Ascending aorta (tissue), 2 donors: ENCODE measurements at places on chromosomes 4 and X.
A peak's percentile ranks its signal among the peaks of the same experiment; 100 is the strongest.

- no peaks in the 10 kb centered on the region for H3K27me3 ChIP-seq
- no peak for DNase-seq
- no peaks in the 10 kb centered on the region for H3K36me3 ChIP-seq
- no peak overlapping the region for H3K27ac ChIP-seq
Observed at GRCh38 chrX:151711787-151712186, 4.0 kb upstream of the FATE1 start.

DNA sequence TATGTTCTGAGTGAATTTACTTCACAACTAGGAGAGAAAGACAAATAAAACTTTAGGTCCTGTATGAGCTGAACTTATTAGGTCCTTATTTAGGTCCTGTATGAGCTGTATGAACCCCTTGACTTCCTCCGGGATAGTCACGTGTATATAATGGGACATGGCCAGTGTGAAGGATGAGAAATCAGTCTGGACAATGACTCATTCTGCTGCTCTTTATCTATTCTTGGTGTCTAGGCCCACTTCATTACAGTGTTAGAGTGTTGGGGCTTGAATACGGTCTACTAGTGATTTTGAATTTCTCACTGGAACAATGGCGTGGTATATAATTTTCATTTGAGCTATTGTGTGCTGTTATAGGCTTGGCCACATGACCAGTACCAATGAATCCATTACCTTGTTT, 21.9 kb downstream of the STK26 start:
- DNase-seq = no peak
- no peaks in the 10 kb centered on the region for H3K36me3 ChIP-seq
- H3K27me3 ChIP-seq = no peaks in the 10 kb centered on the region
- no peak overlapping the region for H3K27ac ChIP-seq
- H3K4me1 ChIP-seq = no peaks in the 10 kb centered on the region

DNA sequence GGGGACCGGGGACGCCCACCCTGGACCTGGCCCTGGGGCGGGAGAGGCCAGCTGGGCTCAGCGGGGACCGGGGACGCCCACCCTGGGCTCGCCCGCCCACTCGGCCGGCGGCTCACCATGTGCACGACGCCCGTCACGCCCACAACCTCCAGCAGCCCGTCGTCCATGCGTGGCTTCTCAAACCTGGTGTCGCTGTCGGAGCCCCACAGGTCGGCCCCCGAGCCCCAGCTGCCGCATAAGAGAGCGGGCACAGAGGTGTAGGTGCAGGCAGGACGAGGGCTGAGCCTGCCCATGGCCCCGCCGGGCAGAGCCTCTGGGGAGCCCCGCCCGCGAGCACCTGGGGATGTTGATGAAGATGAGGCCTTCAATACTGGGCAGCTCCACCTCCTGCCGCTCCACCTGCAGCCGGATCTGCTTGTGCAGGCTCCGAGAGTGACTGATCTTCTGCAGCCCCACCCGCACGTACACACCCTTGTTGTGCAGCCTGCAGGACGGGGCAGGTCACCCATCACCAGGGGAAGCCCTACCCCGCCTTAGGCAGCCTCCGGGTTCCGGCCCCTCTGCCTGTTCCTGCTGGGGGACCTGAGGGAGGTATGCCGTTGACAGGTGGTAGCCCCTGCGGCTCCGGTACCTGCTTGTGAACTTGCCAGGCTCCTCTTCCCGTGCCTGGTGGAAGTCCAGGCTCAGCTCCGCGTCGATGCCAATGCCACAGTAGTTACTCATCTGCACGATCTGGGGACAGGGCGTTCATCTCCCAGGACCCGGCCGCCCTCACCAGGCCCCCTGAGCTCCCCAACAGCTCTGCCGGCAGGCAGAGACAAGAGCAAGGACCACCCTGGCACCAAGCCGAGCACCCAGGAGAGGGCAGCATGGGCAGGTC, 11.8 kb downstream of the DGKQ start:
- peaks cover 40% of the 10 kb centered on the region for H3K36me3 ChIP-seq
- no peaks in the 10 kb centered on the region for H3K4me1 ChIP-seq
- no peak overlapping the region for H3K27ac ChIP-seq
- H3K27me3 ChIP-seq = no peaks in the 10 kb centered on the region

DNA sequence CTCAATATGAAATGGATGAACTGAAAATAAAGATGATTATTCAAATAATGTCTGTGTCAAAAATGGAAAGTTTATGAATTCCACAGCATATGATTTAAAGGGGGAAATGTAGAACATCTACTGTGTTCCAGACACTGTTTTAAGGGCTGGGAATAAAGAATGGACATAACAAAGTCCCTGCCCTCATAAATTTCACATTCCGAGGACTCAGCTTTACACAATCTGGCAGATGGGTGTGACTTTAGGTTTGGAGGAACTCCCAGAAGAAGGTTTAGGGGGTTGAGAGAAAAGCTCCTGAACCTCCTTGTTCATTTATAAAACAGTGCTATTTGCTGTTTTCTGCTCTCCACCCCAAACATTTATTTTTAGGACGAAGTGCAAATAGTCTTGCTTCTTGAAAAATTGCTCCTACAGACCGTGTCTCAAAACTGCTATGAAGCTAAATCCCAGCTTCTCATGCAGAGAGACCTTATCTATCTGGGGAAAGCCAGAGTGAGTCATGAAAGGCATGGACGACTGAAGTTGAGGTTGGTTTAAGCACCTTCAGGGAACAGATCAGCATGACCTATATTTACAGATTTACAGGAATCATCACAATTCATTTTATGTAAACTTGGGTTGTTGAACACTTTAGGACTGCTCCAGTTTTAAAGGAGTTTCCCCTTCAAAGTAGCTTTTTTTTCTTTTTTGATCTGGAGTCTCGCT, 184.3 kb downstream of the HS6ST2 start:
- no peaks in the 10 kb centered on the region for H3K27me3 ChIP-seq
- no peaks in the 10 kb centered on the region for H3K36me3 ChIP-seq
- H3K27ac ChIP-seq = no peak overlapping the region
- H3K4me1 ChIP-seq = no peaks in the 10 kb centered on the region
- no peak for DNase-seq

- H3K4me1 ChIP-seq = no peaks in the 10 kb centered on the region
- no peaks in the 10 kb centered on the region for H3K27me3 ChIP-seq
- H3K36me3 ChIP-seq = no peaks in the 10 kb centered on the region
- H3K27ac ChIP-seq = peak overlapping the region; percentile 6
- H3K4me3 ChIP-seq = no peak overlapping the region
- no peak for DNase-seq
Observed at GRCh38 chrX:135543924-135544323, 23.5 kb downstream of the INTS6L start.

DNA sequence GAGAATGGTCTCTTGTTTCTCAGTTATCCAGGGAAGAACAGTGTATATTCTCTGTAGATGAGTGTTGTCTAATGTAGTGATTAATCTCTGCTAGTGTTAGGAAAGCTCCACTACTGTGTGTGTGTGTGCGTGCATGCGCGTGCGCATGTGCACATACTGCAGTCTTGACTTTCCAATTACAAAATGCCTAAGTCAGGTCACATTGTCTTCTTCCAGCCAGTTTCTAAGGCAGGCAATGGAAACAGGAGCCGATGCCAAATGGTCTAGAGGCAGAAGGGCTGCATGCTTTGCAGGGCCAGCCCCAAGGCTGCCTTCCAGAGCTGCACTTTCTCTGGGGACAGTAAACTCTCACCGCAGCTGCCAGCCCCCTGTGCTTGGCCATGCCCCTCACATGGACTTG, 30.5 kb upstream of the NAP1L5 start:
- H3K4me3 ChIP-seq = no peak overlapping the region
- DNase-seq = no peak
- peaks cover 29% of the 10 kb centered on the region for H3K36me3 ChIP-seq

- H3K27ac ChIP-seq = no peak overlapping the region
- H3K4me1 ChIP-seq = no peaks in the 10 kb centered on the region
- no peak for DNase-seq
- H3K4me3 ChIP-seq = no peak overlapping the region
- no peaks in the 10 kb centered on the region for H3K36me3 ChIP-seq
- H3K27me3 ChIP-seq = no peaks in the 10 kb centered on the region
Observed at GRCh38 chr4:157300701-157301100, 80.2 kb downstream of the GRIA2 start.

DNA sequence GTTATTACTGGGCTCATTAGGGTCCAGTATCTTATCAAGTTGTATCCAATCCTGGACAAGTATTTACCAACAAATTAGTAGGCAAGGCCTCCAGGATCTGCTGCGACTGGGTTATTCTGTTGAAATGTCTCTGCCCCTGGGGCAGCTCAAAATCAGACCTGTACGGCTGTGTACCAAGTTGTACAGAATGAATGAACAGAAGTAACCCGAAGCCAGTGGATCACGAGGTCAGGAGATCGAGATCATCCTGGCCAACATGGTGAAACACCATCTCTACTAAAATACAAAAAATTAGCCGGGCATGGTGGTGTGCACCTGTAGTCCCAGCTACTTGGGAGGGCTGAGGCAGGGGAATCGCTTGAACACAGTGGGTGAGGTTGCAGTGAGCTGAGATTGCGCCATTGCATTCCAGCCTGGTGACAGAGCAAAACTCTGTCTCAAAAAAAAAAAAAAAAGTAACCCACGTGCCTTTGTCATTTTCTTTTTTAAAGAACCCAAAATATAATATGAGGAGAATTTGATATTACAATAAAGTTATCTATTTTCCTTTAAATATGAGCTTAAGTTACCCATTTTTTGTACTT, 127.3 kb downstream of the CBR4 start:
- H3K36me3 ChIP-seq = peaks cover 13% of the 10 kb centered on the region
- H3K27ac ChIP-seq = peak overlapping the region; percentile 88
- DNase-seq = no peak
- H3K4me3 ChIP-seq = no peak overlapping the region
- H3K27me3 ChIP-seq = no peaks in the 10 kb centered on the region

- no peak overlapping the region for H3K4me3 ChIP-seq
- DNase-seq = no peak
- H3K36me3 ChIP-seq = no peaks in the 10 kb centered on the region
- no peaks in the 10 kb centered on the region for H3K4me1 ChIP-seq
- peak overlapping the region; percentile 7 for H3K27ac ChIP-seq
Observed at GRCh38 chrX:70398899-70399298, 24.2 kb upstream of the GDPD2 start.

DNA sequence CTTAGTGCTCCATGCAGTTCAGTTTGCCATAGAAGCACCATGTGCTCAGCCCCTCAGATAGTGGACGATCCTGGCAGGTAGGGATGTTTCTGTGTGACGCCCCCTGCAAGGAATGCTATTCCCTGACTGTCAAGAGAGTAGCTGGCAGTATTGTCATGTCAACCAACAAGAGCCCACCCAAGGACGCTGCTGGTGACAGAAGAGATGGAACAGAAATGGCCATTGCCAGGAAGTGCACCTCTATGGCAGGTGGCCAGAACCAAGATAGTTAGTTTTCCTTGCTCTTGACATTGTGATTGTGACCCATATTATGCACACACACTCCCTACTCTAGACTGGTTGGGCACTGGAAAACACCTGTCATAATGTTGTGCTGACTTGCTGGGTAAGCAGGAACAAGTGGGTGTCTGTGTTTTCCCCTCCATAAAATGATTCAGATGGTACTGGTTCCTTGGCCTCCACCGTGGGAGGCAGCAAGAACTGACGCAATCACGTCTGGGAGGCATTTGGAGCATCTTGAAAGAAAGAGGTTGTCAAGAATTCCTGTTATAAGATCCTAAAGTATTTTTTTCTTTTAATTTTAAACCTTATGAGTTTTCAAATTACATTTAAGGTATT, 507.9 kb downstream of the MID1IP1 start:
- no peak overlapping the region for H3K27ac ChIP-seq
- H3K4me1 ChIP-seq = no peaks in the 10 kb centered on the region
- H3K27me3 ChIP-seq = no peaks in the 10 kb centered on the region
- DNase-seq = no peak
- no peak overlapping the region for H3K4me3 ChIP-seq
- no peaks in the 10 kb centered on the region for H3K36me3 ChIP-seq

GRCh38 chrX:40079572-40079971, 18.2 kb downstream of the BCOR start:
- peaks cover 2% of the 10 kb centered on the region for H3K36me3 ChIP-seq
- no peak overlapping the region for H3K27ac ChIP-seq
- no peak for DNase-seq
- no peaks in the 10 kb centered on the region for H3K27me3 ChIP-seq
- no peak overlapping the region for H3K4me3 ChIP-seq
- no peaks in the 10 kb centered on the region for H3K4me1 ChIP-seq

DNA sequence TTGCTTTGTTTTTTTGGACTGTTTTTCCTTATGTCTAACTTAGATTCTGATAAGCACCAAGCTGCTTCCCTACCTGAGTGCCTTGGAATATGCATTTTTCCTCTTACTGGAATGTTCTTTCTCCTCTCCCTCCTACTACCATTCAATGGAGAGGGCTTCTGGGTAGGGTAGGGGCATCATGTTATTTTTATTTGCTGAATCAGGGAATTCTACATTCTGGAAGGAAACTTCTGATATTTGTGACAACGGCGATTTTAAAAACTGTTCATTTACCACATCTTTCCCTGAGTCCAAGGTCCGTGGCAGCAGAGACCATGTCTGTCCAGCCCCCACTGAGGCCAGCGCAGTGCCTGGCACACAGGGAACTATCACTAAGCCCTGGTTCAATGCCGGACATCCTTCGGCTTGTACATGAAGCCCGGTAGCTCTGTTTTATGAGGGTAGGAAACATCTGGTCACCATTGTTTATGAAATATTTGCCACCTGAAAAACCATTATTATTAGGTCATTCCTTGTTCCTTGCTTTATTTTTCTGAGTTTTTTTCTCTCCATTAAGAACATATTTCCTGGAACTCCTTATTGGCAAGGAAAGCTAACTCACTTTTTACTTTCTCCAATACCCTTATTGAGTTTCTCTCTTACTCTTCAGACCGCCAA, 57.0 kb downstream of the PALLD start:
- no peak overlapping the region for H3K27ac ChIP-seq
- no peak overlapping the region for H3K4me3 ChIP-seq
- no peak for DNase-seq

GRCh38 chr4:152534541-152535359, 1.1 kb downstream of the FBXW7 start:
- peak overlapping the region; percentile 92 for H3K27ac ChIP-seq
- H3K4me3 ChIP-seq = peak overlapping the region; percentile 58
- H3K27me3 ChIP-seq = no peaks in the 10 kb centered on the region
- peak; percentile 72 for DNase-seq
- H3K36me3 ChIP-seq = no peaks in the 10 kb centered on the region
- peaks cover 28% of the 10 kb centered on the region for H3K4me1 ChIP-seq

DNA sequence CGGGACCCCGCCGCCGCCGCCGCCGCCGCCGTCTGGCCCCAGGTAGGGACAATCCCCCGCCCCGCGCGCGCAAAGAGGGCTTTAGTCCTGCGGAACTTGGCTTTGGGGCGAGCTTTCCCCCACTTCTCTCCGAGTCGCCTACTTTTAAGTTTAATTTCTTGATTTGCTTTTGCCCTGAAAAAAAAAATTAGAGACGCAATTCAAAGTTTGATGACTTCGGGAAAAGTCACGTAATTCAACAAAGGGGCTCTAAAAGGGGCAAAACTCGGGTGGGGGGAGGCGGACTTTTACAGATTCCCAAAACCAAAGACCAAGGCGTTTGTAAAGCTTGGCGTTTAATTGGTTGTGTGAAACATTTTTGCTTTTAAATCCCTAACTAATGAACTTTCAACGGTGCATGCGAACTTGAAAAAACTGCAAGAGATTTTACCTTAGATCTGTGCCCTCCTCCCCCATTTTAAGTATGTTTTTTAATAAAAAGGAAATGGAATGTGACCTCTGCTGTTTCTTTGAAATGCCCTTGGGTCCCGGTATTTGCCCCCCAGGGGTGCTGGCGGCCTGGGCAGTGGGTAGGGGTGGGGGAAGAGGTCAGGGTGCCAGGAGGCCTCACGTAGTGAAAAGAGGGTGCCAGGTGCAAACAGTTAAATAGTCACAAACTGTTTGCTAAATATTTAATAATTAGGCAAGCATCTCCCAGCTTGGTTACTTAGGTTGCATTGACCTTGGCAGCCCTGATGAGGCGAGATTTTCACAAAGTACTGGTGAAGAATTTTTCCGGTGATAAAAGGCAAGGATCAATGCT, 209.7 kb downstream of the NWD2 start:
- no peaks in the 10 kb centered on the region for H3K4me1 ChIP-seq
- H3K4me3 ChIP-seq = peak overlapping the region; percentile 58
- no peaks in the 10 kb centered on the region for H3K36me3 ChIP-seq
- no peak for DNase-seq
- no peaks in the 10 kb centered on the region for H3K27me3 ChIP-seq
